ENCODE measurements at places on chromosomes 2 and 18.

GRCh38 chr2:215657844-215658243, 222.0 kb upstream of the FN1 start:
- no peak for DNase-seq

- DNase-seq: no peak
These were observed 136.7 kb downstream of the LAMA3 start for GRCh38 chr18:23825978-23826405.

DNA sequence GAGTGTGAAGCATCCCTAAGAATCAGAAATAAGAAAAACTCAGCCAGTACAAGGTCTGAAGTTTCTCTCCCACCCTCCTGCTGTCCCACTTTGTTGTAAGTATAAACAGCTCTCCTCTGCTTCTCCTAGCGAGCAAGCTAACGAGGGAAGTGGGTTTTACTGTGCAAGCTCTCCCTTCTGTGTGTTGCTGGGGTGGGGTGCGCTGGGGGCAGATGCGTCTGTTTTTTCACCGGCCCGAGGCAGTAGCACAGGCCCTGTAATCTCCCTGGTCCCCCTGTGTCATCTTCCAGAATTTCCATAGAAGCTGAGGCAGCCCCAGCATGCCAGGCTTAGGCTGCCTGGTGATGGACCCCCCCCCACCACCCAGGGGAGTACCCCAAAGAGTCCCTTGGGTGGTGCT, 9.4 kb upstream of the CXCR4 start:
- no peak for DNase-seq

DNA sequence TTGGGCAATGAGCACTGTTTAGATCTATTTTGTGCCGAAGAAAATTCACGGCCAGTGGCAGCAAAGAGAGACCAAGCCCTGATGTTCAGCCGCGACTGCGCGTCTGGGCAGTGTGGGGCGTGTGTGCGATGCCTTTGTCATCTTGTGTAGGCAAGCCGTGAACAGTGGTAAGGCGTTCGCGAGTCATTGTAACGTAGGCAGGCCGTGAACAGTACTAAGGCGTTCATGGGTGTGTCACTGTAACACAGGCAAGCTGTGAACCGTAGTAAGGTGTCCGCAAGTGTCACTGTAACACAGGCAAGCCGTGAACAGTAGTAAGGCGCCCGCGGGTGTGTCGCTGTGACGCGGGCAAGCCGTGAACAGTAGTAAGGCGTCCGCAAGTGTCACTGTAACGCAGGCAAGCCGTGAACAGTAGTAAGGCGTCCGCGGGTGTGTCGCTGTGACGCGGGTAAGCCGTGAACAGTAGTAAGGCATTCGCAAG, 99.9 kb downstream of the NFATC1 start:
- DNase-seq: no peak

DNA sequence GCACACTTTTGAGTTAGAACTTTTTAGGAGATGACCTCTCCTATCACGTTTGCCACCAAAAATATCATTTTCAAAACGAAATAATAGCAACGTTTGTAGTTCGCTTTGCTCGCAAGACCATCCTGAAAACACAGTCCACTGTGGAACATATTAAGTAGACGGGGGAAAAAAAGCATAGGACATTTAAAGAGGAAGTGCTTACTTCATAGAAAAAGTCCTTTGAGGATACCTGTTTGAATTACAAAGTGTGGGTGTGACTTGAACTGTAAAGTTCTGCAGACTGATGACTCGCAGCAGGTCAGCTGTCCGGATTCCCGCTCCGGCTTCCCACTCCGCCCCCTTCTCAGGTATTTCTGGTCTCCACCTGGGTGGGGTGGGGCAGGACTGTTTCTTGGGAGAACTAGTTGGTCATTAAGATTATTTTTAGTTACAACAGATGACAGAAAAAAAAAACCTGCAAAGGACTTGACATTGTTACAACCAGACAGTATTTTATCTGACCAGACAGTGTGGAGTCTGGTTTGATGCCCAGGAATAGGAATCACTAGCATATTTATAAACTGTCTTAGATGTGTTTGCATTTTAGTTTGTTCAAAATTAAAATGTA, 13.3 kb downstream of the CNOT11 start:
- DNase-seq: peak; percentile 80

GRCh38 chr2:179049546-179050311, at the start of gene CCDC141:
TSS of gene CCDC141 (minus strand) at chr2:179050137. CDS start at chr2:179049941, 196 bp downstream.
- no peak for DNase-seq

- DNase-seq: no peak
These were observed 61.7 kb downstream of the TET3 start for GRCh38 chr2:74046441-74046840.

DNA sequence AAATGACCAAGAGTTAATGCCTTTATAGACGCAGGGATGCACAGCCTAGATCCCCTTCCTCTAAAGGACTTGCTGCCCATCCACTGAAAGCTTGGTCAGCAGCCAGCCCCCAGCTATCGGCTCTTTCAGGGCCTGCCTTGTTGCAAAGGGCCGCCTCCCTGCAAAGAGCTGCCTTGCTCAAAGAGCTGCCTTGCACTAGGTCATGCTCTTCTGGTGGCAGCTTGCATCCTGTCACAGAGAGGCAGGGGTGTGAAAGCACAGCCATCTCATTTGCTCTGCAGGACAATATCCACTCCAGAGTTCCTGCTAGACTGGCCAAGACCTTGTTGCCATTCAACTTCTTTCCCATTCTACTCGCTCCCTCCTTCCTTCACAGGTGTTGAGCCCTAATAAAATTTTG, 137.1 kb downstream of the MCFD2 start:
- DNase-seq: no peak

GRCh38 chr2:156541229-156541628, 105.0 kb downstream of the GPD2 start:
- DNase-seq: no peak

GRCh38 chr2:100460904-100461530, 9.3 kb upstream of the NMS start:
- DNase-seq: no peak

DNA sequence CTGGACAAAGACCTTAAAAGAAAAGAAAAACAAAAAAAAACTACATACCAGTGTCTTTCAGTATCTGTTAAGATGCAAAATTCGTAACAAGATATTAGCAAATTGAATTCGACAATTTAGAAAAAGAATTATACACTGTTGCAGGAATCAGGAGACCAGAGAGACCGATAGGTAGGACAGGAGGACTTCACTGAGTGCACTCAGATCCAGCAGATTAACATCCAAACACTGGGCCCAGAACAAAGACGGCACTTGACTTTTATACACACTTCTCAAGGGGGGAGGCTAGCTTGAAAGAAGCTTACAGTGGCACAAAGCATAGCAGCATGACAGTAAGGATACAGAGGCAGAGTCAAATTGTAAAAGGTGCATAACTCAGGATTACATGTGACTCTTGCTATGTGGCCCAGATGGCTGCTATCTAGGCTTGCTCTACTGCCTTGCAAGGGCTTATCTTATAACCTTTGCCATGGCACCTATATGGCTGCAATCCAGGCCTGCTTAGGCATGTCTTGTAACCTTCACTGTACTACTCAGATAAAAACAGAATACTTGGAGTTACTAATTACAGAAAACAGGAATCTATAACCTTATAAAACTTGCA, 507.3 kb upstream of the LRRTM4 start:
- no peak for DNase-seq

- no peak for DNase-seq
These were observed 11.7 kb downstream of the CCBE1 start for GRCh38 chr18:59685501-59685900.

DNA sequence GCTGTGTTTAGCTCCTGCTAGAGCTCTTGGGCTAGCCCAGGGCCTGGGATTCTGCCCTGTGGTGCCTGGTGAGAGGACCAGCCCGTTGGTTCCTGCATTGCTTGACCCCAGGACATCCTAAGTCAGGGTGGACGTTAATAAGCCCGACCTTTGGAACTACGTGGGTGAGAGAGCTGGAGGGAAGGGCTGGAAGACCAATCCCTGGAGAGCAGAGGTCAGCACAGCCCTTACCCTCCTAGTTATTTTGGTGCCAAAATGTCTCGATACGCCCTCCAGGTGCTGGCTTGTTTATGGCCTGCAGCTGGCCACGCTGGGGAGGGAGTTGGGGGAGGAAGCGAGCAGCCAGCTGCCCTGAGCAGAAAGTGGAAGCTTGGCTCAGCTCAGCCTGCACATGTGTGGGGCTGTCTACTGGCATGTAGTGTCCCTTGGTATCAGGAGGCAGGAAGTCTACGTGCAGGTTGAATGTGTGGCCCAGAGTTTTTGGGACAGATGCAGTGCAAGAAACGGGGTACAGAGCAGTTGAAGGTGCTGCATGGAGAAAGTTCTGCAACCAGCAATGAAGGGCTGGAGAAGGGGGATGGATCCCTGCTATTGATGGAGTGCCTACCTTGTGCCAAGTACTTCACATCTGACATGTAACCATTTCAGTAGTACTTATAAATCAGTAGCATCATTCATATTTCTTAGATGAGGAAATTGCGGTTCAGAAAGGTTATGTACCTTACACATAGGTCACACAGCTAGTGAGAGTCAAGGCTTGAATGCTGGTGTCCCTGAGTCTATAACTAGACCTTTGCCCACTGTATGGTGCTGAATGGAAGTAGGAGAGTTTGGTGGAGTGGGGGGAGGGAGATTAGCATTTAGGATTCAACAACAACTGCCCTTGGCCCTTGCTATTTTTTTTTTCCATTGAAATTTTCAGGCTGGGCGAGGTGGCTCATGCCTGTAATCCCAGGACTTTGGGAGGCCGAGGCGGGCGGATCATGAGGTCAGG, 5.0 kb upstream of the DGKD start:
- no peak for DNase-seq

- peak; percentile 33 for DNase-seq
These were observed 31.7 kb upstream of the TTC32 start for GRCh38 chr2:19933351-19933981.

DNA sequence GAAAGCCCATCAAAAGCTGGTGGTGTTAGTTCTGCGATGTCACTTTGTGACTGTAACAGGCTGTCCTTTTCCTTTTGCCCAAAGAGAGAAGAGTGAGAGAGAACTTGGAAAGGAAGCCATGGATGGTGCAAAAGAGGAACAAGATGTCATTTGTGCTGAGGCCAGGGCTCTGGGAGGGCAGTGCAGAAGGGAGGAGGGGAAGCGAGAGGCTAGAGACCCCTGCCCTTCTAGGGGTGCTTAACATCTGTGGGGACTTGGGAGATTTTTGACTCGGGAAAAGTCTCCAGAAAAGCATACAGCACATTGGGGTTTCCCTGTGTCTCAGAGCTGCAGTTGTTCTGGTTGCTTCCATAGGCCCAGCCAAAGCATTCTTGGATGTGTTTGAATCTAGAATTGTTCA, 49.6 kb downstream of the ZBTB7C start:
- no peak for DNase-seq

GRCh38 chr18:22177327-22177871, 8.0 kb downstream of the GATA6 start:
- DNase-seq: no peak

DNA sequence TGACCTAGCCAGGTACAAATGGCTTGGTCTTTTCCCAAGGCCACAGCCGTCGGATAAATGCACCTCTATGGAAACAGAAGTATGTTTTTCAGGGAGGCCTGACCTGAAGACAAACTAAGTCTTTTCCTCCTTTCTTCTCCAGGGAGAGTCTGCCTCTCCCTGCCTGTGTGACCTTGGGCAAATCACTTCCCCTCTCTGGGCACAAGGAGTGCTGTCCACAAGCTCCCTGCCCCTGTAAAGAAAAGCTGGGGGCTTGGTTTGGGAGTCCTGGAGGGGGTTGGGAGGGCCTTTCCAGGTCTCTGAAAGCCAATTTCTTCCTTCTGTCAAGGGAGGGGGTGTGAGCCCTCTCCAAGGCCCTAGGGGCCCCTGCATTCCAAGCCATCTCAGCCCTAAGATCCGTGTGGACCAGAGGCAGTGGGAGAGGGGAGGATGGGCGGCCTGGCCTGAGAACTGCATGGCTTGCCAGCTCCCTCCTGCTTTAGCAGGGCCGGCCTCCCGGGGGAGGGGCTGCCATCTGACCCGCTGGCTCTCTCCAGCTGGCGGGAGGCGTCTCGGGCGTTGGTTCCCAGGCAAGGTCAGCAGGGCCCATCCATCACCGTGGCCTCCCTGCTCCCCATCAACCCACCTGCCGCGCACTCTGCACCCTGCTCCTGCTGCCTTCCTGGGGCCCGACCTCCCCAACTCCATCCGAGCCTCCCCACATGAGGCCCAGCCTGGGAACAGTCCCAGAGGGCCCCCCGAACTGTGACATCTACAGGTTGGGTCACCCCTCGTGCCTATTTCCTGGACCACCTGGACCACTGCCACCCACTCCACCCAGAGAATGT, 61.4 kb downstream of the SMAD7 start:
- DNase-seq: no peak

DNA sequence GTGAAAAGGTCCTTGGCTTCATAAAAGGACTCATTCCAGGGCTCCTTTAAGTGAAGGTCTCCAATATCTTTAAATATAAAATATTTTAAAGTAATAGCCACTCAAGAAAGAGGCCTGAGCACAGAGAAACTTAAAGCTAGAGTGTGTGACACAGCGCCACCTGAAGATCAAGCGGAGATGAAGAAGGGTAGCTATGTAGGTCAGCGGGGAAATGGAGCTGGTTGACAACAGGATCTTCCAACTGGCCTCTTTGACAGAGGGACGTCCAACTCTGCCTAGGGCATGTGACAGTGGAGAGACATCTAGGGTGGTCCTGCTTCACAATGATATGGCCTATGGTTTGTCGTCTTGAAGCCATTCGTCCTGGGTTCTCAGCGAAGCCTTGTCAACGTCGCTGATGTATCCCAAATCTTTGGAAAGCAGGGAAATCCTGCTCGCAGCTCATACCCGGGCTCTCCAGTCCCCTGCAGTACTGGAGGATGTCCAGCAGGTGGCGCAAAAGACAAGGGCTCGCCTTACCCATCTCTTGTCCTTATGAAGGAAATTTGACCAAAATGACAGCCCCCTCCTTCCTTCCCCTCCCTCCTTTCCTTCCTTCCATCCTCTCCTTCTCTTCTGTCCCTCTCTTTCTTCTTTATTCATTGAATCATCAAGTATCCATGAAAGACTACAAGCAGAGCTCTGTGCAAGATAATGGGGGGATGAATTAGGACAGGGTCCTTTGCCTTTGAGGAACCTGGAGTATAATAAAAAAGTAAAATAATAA, 59.6 kb downstream of the LONRF2 start:
- DNase-seq: peak; percentile 56

DNA sequence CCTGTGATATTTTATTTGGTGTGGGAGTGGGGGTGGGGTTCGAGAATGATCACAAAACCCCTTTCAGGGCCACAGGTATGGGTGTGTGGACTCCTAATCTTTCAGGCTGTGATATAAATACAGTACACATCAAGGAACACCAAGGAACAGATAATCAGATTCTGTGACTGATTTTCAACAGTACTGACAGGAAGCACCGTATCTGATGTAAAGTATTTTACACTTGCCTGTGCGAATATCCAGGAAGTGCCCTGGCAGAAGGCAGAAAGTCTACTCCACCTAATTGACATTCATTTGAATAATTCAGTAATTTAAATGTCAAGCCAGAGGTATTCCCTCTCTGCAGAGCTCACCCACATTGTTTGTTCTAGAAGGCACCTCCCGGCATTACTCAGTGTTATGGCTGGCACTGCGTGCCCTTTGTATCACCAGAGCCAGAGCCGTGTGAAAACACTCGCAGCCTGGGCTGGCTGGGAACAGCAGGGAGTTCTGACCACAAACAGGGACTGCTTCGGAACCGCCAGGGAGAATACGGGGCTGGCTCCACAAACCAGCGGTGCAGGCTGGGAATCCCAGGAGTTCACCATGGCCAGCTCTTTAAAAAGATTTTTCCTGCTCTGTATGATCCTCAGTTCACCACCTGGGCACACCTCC, 91.8 kb downstream of the ACVR1 start:
- peak; percentile 49 for DNase-seq

- no peak for DNase-seq
These were observed 44.3 kb downstream of the L3MBTL4 start for GRCh38 chr18:6370410-6370809.

Data from PC-9 (cell line).